ENCODE measurements at places on chromosomes 7 and 10.

DNA sequence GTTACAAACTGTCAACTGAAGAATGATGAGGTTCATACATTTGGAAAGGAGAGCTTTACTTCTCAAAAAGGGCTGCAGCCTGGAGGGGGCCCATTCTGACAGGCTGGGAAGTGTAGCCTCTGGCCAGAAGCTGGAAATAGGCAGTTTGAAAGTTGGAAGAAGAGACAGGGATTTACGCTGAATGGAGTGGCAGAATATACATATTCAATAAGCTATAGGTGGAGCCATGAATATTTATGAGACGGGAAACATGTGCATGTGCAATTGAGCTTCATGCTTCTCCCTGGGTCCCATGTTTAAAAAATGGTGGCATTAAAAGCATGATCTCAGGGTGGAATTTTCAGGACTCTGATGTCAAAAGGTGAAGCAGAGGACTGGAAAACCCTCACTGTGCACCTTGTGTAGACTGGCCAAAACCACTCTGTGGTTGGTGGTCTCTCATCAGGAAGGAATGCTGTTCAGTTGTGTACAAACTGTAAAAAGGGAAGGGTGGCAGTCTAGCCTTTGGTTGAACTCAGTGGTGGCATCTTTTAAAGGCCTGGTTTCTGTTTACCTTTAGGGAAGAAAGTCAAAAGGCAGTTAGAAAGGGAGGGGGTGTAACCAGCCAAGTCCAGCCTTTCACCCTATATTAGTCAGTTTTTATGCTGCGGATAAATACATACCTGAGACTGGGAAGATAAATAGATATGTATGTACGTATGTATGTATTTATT is 7.2 kb upstream of the ACTR3B start:
- DNase-seq: no peak

GRCh38 chr7:137975768-137976167 is 26.1 kb downstream of the CREB3L2 start:
- no peak for DNase-seq

DNA sequence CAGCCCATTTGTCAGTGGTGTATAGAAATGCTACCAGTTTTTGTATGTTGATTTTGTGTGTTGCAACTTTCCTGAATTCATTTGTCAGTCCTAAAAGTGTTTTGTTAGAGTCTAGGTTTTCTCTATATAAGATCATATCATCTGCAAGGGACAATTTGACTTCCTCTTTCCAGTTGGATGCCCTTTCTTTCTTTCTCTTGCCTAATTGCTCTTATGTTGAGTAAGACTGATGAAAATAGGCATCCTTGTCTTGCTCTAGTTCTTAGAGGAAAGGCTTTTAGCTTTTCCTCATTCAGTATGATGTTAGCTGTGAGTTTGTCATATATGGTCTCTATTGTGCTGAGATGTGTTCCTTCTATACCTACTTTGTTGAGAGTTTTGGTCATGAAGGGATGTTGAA is 161.7 kb upstream of the TPK1 start:
- no peak for DNase-seq

DNA sequence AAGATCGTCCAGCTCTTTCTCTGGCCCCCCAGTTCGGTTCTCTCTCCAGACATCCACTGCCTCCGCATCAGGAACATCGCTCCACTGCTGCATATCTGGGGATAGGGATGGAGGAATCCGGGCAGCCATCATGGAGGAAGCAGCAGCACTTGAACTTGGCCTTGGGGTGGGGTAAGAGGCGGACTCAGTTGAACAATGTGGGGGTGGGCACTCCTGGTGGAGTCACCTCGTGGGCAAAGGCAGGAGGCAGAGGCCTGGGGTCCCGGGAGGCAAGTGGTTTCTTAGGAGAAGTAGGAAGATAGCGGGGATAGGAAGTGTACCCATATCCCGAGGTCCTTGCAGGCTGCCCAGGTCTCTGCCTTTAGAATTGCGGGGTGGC is 98.3 kb downstream of the CHST15 start:
- no peak for DNase-seq

DNA sequence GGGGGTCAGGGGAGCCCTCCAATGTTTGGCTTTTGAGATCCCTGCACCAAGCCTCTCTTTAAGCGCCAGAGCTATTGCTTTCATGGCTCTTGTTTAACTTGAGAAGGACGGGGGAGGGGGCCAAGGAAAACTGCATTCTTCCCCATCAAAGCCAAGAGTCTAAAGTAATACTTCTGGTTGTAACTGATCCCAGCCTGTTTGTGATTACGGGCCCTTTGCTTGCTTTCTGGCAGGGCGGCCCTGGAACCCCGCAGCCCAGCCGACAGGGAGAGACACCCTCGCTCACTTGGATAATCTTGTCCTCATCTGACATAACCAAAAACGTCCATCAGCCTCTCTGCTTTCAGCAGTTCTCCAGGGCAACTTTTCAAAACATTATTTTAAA is 154.7 kb downstream of the NEURL1 start:
- no peak for DNase-seq

DNA sequence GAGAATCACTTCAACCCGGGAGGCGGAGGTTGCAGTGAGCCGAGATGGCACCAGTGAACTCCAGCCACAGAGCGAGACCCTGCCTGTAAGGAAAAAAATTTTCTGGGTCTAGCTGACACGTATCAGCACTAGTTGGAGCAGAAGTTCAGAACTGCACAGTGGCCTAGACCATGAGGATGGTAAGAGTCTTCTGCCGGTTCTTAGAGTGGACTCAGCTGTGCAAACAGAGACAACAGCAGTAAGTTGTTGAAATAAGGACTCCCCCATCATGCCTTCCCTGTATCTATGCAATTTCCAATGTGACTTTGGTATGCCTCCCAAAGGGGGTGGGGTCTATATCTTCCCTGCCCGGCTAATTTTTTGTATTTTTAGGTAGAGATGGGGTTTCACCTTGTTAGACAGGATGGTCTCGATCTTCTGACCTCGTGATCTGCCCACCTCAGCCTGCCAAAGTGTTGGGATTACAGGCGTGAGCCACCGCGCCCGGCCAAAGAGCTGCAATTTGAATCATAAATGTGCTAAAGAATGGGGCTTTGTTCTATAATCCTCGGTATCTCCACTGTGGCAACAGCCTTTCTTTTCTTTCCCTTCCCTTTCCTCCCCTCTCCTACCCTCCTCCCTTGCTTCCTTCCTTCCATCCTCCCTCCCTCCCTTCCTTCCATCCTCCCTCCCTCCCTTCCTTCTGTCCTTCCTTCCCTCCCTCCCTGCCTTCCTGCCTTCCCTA is 14.5 kb upstream of the RNF216 start:
- DNase-seq: no peak

- DNase-seq: no peak
Observed at GRCh38 chr10:132912713-132913558, 29.4 kb downstream of the CFAP46 start.

DNA sequence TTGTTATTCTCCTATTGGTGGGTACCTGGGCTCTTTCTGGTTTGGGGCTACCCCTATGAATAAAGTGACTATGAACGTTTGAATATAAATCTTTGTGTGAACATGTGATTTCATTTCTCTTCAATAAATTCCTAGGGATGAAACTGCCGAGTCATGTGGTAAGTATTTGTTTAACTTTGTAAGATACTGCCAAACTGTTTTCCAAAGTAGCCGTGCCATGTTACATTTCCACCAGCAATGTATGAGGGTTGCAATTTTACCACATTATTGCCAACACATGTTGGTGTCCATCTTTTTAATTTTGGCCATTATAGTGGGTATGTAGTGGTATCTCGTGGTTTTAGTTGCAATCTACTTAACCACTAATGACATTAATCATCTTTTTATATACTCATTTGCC is 94.7 kb downstream of the ZNRF2 start:
- peak; percentile 16 for DNase-seq

- no peak for DNase-seq
Observed at GRCh38 chr10:105969884-105970377, 1194.6 kb downstream of the SORCS1 start.

DNA sequence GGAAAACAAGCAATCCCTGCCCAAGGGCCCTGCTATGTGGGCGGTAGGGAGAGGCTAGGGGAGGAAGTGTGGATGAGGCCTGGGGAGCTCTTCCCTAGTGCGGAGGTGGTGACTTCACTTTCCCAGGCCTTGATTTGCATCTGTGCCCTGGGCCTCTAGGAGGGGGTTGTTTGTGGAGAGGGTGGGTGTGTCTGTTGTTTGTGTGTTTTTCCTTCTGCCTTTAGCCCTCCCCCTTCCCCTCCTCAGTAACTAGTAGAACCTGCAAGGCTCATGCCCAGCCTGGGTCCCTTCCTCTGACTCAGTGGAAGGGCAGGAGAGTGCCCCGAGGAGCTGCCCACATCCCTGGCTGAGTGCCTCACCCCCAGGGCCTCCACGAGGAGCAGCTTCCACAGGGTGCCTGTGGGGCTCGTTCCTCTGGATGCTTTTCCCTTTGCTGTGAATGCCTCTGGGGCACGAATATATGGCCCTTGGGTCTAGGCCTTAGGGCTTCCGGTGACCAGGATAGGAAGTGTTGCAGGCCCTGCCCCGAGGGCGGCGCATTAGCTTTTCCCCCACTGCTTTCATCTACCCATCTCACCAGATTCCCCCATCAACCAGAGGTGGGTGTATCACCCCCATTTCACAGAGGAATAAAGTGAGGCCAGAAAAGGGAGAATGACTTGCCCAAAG is 89.4 kb upstream of the DUSP5 start:
- DNase-seq: no peak

- no peak for DNase-seq
Observed at GRCh38 chr7:23662124-23662983, 17.6 kb upstream of the FAM221A start.

DNA sequence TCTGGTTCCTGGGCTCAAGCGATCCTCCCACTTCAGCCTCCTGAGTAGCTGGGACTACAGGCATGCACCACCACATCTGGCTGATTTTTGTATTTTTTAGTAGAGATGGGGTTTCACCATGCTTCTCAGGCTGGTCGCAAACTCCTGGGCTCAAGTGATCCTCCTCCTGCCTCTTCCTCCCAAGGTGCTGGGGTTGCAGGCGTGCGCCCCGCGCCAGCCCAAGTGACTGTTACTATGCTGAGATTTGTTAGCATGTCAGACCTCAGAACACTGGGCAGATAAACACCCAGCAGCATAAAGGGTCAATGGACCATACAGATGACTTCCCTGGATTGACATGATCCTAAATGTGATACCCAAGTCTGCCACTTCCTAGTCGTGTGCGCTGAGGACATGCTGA is 59.9 kb upstream of the NMT2 start:
- no peak for DNase-seq

Measured in AG09319 (cell line).